Sciatic nerve (tissue), 2 donors: ENCODE measurements at places on chromosomes 7 and 10.

DNA sequence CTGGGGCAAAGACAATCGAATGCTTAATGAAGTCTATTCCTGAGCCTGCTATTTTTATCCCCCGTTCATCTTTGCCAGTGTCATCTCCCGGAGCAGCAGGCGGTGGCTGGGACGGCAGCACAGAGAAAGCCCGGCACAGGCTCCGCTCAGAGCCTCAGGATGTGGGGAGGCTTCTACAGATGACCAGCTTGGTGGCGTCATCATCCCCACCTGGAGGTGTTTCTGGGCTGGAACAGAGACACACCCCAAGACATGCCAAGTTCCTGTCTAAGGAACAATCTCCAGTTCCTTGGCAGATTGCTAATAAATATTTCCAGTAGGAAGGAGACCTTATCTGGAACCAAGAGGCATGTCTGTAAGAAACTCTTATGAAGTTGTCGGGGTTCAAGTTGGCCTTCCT is 552.4 kb upstream of the MGMT start:
- DNase-seq: no peak

DNA sequence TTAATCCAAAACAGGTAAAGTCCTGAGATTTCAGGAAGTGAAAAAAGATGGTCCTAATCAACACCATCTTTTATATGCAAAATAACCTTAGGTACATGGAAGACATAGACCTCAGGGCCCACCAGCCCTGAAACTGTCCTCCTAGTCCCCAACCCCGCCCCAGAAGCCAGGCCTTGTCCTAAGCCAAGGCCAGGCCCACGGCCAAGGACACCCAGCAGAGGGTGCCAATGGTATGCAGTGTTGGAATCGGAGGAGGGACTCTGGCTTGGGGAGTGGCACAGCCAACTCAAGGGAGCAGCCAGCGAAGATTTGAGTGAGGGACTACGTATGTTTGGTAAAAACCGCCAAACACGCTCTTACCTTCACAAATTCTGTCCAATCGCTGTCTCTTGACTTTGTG is 96.7 kb downstream of the ZRANB1 start:
- DNase-seq: no peak

DNA sequence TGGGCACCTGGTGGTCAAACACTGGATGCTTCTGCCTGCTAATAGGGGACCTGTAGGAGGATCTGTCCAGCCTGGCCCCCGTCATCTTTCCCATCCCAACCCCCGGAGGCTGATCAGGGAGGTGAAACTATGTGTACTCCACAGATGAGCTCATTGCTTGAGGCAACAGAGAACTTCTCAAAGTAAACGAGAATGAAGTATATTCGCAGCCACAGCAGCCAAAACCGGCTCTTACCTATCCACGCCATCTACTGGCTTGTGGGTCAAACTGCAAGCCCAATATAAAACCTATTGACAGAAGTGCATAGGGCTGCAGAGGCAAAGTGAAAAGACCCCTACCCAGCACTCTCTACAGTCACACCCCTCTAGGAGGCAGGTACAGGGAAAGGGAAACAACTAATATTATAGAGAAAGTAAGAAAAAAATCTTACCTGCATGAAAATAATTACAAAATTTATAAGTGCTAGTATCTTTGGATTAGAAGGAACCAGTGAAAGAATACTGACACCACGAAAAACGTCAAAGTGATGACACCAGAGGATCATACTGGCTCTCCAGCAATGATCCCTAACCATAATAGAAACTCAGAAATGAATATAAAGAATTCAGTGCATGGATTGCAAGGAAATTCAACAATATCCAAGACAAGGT is 973.5 kb downstream of the ANKRD7 start:
- no peak for DNase-seq

DNA sequence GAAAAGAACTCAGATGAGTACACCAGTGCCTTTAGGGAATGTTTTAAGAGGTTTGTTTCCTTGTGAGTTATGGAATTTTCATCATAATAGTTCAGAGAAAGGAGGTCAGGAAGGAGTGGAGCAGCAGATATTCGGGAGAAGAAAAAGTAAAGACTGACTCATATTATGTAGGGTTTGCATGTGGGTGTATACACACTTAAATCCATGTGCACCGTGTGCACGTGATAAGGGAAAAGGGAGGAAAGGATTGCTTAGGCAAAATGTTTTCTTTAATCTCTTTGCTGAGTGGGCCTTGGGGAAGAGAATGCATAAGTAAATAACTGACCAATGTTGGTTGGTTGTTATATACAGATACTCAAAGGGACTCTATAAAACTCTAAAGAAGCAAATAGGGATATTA is 30.2 kb downstream of the PLCE1 start:
- DNase-seq: no peak

- no peak for DNase-seq
Measured at GRCh38 chr10:120610791-120611190, 153.8 kb downstream of the PLPP4 start.

DNA sequence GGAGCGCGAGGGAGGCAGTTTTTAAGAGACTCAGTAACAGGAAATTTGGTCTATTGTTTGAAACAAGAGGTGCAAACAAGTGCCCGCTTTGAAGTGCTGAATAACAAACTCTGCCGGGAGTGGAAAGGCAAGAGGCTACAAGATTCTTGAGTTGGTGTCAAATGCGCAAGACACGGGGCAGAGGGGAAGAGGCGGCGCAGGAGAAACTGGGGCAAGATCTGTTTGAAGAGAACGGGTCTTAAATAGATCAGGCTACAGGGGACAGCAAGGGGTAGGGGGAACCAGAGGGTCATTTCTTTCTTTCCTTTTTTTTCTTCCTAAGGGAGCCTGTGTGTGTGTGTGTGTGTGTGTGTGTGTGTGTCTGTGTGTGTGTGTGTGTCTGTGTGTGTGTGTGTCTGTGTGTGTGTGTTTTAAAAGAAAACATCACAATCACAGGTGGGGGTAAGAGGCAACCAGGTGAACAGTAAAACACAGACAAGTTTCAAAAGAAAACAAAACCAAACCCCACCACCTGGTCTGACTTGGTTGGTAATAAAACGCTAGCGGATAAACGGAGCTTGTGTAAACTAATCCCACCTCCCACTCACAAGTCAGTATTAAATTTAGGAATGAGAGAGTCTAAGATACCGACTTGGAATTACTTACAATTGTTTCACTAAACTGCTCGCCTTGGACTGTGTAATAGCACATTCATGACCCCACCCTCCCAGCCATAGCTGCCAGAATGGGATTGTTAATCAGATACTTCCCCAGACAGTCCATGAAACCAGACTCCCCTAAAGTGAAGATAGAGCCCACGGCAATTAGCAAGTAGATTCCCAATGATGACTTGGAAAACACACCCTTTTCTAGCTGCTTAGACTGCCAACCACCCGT is 13.1 kb upstream of the CUX1 start:
- peak; percentile 21 for DNase-seq

GRCh38 chr10:33573606-33574005 is 239.1 kb upstream of the NRP1 start:
- no peak for DNase-seq

GRCh38 chr7:29017713-29018112 is 59.6 kb upstream of the TRIL start:
- no peak for DNase-seq
